Stimulated activated naive CD8-positive, alpha-beta T cell treated with anti-CD3 and anti-CD28 coated beads, Interleukin-15, Interleukin-2, amounts not matched to agents 100 U/mL and 50 U/mL, for 24 hours (primary cell): ENCODE measurements at places on chromosomes 3 and 15.

- no peak for DNase-seq
Observed at GRCh38 chr3:176795891-176796290, 401.4 kb downstream of the TBL1XR1 start.

- DNase-seq = no peak
Observed at GRCh38 chr3:48848816-48849515, 1.3 kb upstream of the PRKAR2A start.

GRCh38 chr3:46097691-46098241, 70.5 kb upstream of the XCR1 start:
- DNase-seq = peak; percentile 53

- DNase-seq = no peak
Observed at GRCh38 chr3:46068501-46068900, 41.2 kb upstream of the XCR1 start.
